Neural progenitor cell (in vitro differentiated cells): ENCODE measurements at places on chromosomes 13 and 19. TPM values are rescaled to one million over a fixed set of nuclear protein-coding genes. Genes with fewer than 3 reads are reported as not detected.
A peak's percentile ranks its signal among the peaks of the same experiment; 100 is the strongest.

GRCh38 chr13:38213314-38213713 lies 136.3 kb upstream of the UFM1 start:
- DNase-seq: no peak

DNA sequence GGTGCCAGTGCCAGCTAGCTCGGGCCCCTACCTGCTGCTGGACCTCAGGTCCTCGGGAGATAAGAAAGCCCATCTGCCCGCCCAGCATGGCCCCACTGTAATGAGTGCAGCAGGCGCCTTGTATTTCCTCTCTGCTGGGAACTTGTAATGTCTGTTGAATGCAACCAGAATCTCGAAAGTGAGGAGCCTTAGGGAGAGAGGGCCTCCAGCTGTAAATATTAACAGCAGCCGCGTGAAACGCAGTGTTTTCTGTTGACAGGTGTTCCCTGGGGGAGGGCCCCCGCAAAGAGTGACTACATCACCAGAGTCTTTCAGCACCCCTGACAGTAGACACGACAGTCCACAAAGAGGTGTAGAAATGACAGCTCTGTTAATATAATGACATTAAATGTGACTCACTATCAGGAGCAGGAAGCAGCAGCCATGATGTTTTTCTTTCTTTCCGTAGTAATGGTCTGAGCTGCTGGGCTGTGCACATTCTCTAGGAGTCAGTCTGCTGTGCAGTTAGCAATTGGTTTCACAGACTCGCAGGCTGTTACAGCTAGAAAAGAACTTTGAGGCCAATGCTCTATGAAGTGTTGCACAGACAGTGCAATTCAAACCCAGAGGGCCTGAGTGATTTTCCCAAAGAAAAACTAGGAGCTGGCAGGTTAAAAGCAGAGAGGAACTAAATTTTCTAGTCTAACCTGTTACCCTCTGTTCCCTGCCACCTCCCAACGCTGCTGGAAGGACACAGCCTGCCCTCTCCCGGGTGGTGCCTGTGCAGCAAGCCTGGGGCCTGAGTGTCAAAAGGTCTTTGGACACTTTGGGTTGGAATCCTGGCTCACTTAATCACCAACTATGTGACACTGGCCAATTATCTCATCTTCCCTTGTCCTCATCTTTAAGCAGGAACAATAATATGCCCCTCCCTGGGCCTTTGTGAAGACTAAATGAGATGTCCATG lies 58.6 kb upstream of the WASF3 start:
- peak; percentile 31 for DNase-seq

GRCh38 chr13:29520671-29521070 lies 74.8 kb downstream of the SLC7A1 start:
- no peak for DNase-seq

- no peak for DNase-seq
Measured at GRCh38 chr19:43711751-43712355, 4.0 kb upstream of the IRGC start.

- DNase-seq: peak; percentile 14
Measured at GRCh38 chr19:10293637-10294367, 4.0 kb downstream of the ICAM5 start.

- no peak for DNase-seq
Measured at GRCh38 chr13:27839809-27840467, 47.7 kb downstream of the GSX1 start.

The CEACAM3 gene
- not detected in 2 replicates for total RNA-seq

The ZNF486 gene
- total RNA-seq: 23.4 and 26.9 TPM in 2 replicates

DNA sequence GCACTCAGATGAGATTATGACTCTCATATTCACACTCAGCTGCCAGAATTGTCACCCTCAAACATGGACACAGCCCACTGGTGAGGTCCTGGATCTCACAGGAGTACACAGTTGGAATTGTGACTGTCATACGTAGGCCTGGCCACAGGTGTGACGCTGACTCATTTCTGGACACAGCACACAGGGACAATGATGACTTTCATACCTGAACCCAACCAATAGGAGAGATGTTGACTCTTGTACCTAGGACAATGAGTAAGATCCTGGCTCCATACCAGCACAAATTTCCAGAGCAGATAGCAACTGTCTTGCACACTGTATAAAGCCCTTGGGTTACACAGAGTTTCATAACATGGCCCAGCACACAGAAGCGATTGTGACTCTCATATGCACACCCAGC lies 46.4 kb downstream of the ZNF85 start:
- DNase-seq: no peak

GRCh38 chr13:32408296-32409000 lies 19.5 kb downstream of the N4BP2L1 start:
- DNase-seq: no peak

DNA sequence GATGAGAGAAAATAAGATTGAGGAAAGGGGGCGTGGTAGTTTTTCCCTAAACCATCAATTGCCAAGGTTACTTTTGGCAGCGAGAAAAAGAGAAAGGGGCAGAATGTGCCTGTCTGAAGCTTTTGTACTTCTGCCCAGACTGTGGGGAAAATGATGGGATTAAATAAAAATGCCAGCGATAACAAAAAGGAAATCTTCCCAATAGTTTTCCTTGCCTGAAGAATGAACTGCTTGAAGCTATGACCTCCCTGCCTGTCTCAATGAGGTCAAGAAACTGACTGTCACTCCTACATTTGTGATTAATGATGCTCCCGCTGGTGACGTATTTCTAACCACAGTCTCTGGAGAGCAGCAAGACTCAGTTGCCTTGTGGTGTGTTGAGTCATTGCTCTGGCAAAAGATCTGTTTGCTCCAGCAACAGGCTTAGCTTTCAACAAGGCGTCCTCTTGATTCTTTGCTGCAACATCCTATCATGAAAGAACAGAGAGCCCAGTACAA lies 1051.5 kb downstream of the DIAPH3 start:
- peak; percentile 15 for DNase-seq

- DNase-seq: peak; percentile 15
Measured at GRCh38 chr19:36420961-36421748, 2.7 kb upstream of the ZFP82 start.

GRCh38 chr19:17314007-17314593 lies 4.7 kb downstream of the DDA1 start:
- DNase-seq: no peak

- DNase-seq: no peak
Measured at GRCh38 chr13:91232716-91233115, 114.8 kb upstream of the MIR17HG start.

DNA sequence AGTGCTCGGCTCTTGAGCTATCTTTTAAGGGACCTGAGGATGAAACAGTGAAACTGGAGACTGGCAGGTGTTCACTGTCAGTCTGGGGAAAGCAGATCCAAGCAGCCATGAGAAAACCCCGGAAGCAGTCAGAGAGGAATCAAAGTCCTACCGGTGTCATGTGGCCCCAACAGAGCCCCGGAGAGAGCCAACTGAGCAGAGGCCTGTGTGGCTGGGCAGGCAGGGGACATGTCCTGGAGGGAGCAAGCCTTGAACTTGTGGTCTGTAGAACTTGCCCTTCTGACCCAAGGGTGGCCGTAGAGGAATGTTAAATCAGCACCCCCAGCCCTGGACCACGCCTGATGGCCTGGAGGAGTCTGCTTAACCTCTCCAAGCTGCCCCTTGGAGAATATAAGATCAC lies 113.7 kb upstream of the ZNF507 start:
- no peak for DNase-seq

DNA sequence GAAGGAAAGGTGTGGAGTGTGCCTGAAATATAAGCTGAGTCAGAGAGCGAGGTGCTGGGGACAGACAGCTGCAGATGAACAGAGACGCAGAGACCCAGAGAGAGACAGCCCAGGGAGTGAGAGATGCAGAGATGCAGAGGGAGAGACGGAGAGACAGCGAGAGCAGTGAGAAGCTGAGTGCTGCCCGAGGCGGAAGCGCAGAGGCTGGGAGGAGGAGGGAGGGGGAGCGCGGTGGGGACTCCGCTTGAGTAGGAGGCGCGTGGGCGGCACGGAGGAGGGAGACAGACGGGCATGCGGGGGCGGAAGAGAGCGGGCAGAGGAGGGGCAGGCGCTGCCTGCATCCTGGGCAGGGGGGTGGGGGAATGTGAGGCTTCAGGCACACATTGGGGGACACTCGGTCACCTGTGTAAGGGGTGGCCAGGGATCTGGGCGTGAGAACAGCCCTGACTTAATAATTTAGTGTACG lies 25.7 kb downstream of the SLC8A2 start:
- peak; percentile 58 for DNase-seq

- DNase-seq: no peak
Measured at GRCh38 chr13:33119022-33119781, 103.0 kb downstream of the KL start.

- DNase-seq: peak; percentile 29
Measured at GRCh38 chr19:54114340-54115108, 933 bp downstream of the TFPT start.

DNA sequence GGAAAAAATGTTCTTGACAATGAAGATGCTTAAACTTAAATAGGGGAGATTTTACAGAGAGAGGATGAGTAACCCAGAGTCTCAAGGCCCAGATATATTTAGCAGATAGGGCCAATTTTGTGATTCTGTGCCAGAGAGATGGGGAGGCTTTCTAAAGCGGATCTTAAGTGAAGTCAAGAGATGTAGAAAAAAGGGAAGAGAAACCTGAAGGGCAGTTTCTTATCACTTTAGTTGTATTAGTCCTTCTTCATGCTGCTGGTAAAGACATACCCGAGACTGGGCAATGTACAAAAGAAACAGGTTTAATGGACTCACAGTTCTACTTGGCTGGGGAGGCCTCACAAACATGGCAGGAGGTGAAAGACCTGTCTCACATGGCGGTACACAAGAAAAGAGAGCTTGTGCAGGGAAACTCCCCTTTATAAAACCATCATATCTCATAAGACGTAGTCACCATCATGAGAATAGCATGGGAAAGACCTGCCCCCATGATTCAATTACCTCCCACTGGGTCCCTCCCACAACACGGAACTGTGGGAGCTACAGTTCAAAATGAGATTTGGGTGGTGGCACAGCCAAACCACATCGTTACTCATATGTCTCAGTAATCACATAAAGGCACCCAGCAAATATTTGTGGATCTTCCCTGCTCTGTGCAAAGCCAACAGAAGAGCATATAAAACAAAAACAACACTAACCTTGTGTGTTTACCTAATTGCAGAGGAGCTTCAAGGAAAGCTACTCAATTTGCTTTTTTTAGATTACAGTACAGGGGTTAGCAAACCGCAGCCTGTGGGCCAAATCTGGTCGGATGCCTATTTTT lies 102.6 kb upstream of the MYCBP2 start:
- no peak for DNase-seq

The NALCN gene
- 0.53 and 1.1 TPM in 2 replicates for total RNA-seq

The MIA gene
- not detected in 2 replicates for total RNA-seq

The PRSS57 gene
- not detected in 2 replicates for total RNA-seq

DNA sequence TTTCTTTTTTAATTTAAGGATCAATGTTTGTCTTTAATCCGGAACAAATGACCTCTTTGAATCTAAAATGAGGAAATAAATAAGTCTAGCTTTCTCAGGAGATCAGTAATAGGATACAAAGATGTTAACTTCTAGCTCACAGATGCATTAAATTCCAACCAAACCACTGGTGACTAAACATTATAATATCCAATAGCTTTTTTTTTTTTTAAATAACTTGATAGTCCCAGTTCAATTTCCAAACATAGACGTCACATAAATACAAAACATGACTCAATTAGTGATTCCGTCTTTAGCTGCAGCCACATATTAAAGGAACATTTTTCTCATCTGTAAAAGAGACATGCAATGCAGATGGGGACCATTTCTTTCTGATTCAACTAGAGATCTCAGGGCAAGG lies 390.5 kb upstream of the PCDH9 start:
- no peak for DNase-seq

GRCh38 chr13:92833071-92833470 lies 393.5 kb upstream of the GPC6 start:
- no peak for DNase-seq

GRCh38 chr13:48097793-48098192 lies 2.9 kb upstream of the MED4 start:
- DNase-seq: no peak

GRCh38 chr13:59472134-59472533 lies 691.6 kb downstream of the DIAPH3 start:
- no peak for DNase-seq

DNA sequence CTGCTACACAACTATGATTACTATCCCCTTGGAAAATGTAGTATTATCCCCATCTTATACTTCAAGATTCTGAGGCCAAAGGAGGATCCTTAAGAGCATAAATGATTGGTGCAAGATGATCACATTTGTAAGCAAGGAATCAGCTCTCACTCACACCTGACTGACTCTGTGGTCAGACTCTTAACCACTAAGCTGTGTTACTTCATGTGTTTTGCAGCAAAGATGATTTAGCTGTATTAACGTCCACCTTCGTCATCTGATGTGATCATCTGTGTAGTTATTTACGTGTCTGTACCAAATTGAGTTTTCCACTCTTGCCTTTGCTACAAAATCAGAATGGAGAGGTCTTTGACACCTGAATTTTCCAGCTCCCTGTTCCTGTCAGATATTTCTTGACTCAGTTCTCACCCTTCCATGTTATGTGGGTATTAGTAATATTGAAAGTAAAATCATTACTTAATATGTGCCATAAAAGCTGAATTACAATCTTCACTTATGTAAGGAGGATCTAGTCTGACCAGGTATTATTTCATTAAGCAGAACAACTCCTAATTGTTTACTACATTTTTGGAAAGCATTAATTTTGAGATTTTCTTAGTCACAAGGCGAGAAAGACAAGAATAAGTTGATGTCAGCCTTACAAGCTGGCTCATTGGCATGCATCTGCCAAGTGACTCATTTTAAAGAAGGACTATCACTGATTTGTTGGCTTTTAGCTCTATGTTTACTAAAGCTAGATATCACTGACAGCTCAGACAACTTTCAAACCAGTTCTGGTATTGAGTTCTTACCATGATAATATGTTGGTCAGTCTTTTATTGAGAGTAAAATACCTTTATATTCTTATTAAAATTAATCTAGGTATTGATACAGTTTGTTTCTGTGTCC lies 1279.8 kb upstream of the PCDH9 start:
- DNase-seq: no peak

- DNase-seq: no peak
Measured at GRCh38 chr13:85663856-85664255, 135.4 kb downstream of the SLITRK6 start.

The FARP1 gene
- 52.9 and 78.0 TPM in 2 replicates for total RNA-seq
